ENCODE measurements at places on chromosomes 13 and 19. TPM values are rescaled to one million over a fixed set of nuclear protein-coding genes. Genes with fewer than 3 reads are reported as not detected.
A peak's percentile ranks its signal among the peaks of the same experiment; 100 is the strongest.

Gene TNPO2
- 58.1 TPM for total RNA-seq

Gene APOC4
- not detected for total RNA-seq

Gene GPR4
- total RNA-seq = not detected

Gene FREM2
- 21.3 TPM for total RNA-seq

Gene APLP1
- 191 TPM for total RNA-seq

DNA sequence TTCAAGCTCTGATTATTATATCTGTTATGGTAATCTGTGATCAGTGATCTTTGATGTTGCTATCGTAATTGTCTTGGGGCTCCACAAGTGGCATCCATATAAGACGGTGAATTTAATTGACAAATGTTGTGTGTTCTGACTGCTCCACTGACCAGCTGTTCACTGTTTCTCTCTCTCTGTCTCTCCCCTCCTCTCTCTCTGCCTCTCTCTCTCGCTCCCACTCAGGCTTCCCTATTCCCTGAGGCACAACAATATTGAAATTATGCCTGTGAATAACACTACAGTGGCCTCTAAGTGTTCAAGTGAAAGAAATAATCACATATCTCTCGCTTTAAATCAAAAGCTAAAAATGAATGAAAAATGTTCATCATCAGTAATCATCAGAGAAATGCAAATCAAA, 4.4 kb upstream of the SACS start:
- H3K36me3 ChIP-seq = no peaks in the 10 kb centered on the region
- no peak for DNase-seq
- no peak overlapping the region for H3K4me3 ChIP-seq
- H3K27me3 ChIP-seq = no peaks in the 10 kb centered on the region

DNA sequence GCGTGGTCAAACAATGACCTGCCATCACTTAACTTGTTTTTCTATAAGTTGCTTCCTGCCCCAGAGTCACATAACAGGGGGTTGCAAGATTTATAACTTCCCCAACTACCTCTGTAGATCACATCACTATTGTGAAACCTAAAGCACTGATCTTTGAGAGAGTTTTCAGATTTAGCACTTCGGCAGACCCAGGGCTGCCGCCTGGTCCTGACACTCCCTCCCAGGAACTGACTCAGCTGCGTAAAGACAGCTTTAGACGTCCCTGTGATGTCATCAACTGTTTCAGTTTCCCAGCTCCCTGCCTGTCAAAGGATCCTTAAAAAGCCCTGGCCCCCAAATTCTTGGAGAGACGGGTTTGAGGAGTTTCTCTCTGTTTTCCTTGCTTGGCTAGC, 33.3 kb downstream of the IGFL2 start:
- no peaks in the 10 kb centered on the region for H3K4me1 ChIP-seq
- H3K4me3 ChIP-seq = no peak overlapping the region
- no peaks in the 10 kb centered on the region for H3K27me3 ChIP-seq
- no peaks in the 10 kb centered on the region for H3K36me3 ChIP-seq

DNA sequence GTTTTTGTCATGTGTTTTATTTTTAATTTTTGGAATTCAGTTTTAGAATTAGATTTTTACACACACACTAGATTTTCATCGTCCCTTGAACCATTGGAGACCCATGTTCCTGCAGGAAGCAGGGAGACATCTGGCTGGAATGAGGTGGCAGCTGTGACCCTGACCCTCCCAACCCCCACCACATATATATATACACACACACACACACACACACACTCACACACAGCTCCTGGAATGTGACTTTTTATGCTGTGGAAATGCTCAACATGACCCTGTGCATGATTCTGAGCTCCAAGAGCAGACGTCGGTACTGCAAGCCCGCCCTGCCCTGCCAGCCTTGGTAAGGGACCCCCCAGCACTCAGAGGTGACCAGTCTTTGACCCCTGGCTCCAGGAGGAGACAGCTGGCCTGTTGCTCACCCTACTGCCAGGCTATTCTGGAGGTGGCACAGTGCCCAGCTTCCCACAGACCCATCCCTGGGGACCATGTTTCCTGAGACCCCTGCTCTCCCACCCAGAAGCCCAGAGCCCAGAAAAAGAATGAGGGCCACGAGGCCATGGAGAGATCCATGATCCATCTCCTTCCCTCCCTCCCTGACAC, 103.2 kb upstream of the VSTM2B start:
- no peaks in the 10 kb centered on the region for H3K27me3 ChIP-seq
- no peaks in the 10 kb centered on the region for H3K36me3 ChIP-seq
- no peak for DNase-seq
- H3K4me3 ChIP-seq = no peak overlapping the region
- H3K4me1 ChIP-seq = no peaks in the 10 kb centered on the region

DNA sequence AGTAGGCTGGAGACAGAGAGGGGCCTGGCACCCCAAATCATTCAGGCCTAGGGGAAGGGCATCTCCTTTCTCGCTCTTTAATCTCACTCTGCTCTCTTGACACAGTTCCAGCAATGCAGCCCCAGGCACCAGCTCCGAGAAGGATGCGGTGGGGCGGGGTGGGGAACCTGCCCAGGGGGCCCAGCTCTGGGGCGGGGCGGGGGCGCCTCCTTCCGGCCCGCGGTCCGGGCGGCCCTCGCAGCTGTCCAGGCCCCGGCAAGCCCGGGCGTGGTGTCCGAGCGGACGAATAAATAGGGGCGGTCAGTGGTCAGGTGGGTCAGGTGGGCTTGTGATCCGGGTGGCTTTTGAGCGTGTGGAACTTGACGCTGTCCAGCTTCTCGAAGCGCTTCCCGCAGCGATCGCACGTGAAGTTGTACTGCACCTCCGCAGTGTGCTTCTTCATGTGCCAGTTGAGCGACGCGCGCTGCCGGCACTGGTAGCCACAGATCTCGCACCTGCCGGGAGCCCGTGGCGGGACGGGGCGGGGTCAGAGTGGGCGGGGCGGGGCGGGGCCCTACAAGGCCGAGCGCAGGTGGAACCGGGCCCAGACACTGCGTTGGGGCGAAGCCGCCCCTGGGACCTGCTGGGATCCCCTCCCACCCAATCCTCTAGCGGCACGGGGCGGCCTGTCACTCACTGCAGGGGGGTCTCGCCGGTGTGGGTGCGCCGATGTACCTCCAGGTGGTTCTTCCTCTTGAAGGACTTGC, 2.7 kb upstream of the ELAVL3 start:
- H3K36me3 ChIP-seq = no peaks in the 10 kb centered on the region
- DNase-seq = no peak
- no peak overlapping the region for H3K27ac ChIP-seq
- H3K4me1 ChIP-seq = peaks cover 3% of the 10 kb centered on the region

DNA sequence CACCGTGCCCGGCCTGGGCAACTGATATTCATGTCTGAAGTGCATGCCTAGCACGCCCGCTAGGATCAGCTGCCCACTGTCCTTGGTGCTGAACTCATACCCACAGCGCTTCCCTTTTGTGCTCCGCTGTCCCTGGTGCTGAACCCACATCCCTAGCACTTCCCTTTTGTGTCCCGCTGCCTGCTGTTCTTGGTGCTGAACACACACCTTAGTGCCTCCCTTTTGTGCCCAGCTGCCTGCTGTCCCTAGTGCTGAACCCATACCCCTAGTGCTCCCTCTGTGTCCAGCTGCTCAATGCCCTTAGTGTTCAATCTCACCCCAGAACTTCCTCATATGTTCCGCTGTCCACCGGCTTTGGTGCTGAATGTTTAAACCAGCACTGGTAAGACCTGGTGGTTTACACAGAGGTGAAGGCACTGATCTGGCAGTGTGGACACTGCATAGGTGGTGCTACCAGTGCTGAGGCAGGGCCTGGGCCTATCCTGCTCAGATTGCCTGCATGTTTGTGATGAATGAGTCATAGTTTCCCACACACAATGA, 26.3 kb upstream of the SIGLEC11 start:
- H3K4me3 ChIP-seq = no peak overlapping the region
- no peaks in the 10 kb centered on the region for H3K27me3 ChIP-seq
- peak; percentile 99 for DNase-seq
- no peaks in the 10 kb centered on the region for H3K4me1 ChIP-seq
- H3K27ac ChIP-seq = no peak overlapping the region

- no peaks in the 10 kb centered on the region for H3K27me3 ChIP-seq
- no peak overlapping the region for H3K27ac ChIP-seq
- no peak overlapping the region for H3K4me3 ChIP-seq
- H3K4me1 ChIP-seq = no peaks in the 10 kb centered on the region
- DNase-seq = peak; percentile 31
Measured at GRCh38 chr13:22055259-22055658, 384.4 kb downstream of the FGF9 start.

- H3K4me3 ChIP-seq = peak overlapping the region; percentile 100
- no peaks in the 10 kb centered on the region for H3K27me3 ChIP-seq
- no peak overlapping the region for H3K27ac ChIP-seq
- DNase-seq = no peak
- H3K4me1 ChIP-seq = peaks cover 25% of the 10 kb centered on the region
Measured at GRCh38 chr19:46599716-46600373, 1.3 kb upstream of the CALM3 start.

DNA sequence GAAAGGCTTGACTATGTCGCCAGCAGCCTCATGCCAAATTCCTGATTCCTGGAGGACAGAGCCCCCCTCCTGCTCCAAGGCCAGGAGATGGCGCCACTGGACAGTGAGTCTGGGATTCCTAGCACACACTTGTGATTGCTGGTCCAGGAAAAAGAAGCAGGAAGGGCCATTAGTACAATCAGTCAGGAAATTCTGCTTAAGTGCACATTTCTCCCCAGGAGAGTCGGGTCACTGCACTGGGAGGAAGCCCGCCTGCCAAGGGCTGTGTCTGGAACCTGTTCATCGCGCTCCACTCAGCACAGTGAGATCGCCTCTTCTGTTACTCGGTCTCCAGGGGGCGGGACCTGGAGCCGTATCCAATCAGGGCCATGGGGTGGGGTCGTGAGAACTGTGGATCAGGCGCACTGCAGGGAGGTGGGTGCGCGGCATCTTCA, 65.1 kb downstream of the ZNF823 start:
- H3K27ac ChIP-seq = no peak overlapping the region
- H3K36me3 ChIP-seq = no peaks in the 10 kb centered on the region
- H3K27me3 ChIP-seq = peaks cover 12% of the 10 kb centered on the region
- H3K4me1 ChIP-seq = no peaks in the 10 kb centered on the region

DNA sequence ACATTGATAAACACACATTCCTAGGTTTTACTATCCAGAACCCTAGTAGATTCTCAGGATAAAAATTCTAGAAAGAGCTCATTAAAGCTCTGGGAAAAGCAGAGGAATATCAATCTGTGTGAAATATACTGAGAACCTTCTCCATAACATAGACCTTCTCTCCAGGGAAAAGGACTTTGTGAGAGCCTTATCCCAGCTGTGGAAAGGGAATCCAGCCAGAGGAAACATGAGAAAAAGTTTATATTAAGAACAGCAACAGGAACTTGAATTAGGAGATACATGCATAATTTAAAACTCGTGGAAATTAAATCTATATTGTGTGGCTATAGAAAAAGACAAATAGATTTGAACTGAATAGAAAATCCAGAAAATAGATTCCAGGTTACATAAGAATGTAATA, 1639.9 kb downstream of the EFNB2 start:
- no peaks in the 10 kb centered on the region for H3K36me3 ChIP-seq
- no peak overlapping the region for H3K4me3 ChIP-seq
- DNase-seq = no peak
- no peaks in the 10 kb centered on the region for H3K4me1 ChIP-seq

- no peak overlapping the region for H3K27ac ChIP-seq
- H3K27me3 ChIP-seq = peaks cover 40% of the 10 kb centered on the region
- H3K4me3 ChIP-seq = no peak overlapping the region
- peaks cover 4% of the 10 kb centered on the region for H3K4me1 ChIP-seq
- no peaks in the 10 kb centered on the region for H3K36me3 ChIP-seq
- peak; percentile 78 for DNase-seq
Measured at GRCh38 chr19:18220632-18221275, 5.5 kb downstream of the PDE4C start.

DNA sequence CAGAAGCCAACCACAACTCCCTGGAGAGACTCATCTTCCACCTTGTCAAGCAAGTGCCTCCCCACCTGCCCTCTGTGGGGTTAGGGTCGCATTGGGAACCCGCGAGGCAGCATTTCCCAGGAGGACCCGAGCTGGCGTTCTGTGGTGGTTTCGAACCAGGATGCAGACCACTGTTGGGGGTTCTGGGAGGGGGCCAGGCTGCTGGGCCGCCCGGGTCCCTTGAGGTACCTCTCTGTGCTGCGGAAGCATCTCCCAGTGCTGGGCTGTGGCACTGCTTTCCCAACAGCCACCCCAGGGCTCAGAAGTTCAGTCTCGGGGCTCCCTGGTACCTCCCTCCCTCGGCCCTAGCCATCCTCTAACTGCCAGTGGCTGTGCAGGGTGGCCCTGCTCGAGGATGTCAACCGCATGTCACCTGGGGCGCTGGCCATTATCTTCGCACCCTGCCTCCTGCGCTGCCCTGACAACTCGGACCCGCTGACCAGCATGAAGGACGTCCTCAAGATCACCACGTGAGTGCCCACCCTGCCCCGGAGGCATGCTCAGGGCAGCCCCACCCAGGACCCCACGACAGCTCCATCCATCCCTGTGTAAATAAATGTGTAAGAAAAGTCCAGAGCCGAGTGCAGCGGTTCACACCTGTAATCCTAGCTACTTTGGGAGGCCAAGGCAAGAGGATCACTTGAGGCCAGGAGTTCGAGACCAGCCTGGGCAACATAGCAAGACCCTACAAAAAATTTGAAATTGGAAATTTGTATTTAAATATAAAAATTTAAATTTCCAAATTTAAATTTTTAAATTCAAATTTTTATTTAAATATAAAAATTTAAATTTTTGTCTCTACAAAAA, 8.2 kb upstream of the USE1 start:
- H3K4me3 ChIP-seq = no peak overlapping the region
- peaks cover 3% of the 10 kb centered on the region for H3K4me1 ChIP-seq
- H3K36me3 ChIP-seq = no peaks in the 10 kb centered on the region

DNA sequence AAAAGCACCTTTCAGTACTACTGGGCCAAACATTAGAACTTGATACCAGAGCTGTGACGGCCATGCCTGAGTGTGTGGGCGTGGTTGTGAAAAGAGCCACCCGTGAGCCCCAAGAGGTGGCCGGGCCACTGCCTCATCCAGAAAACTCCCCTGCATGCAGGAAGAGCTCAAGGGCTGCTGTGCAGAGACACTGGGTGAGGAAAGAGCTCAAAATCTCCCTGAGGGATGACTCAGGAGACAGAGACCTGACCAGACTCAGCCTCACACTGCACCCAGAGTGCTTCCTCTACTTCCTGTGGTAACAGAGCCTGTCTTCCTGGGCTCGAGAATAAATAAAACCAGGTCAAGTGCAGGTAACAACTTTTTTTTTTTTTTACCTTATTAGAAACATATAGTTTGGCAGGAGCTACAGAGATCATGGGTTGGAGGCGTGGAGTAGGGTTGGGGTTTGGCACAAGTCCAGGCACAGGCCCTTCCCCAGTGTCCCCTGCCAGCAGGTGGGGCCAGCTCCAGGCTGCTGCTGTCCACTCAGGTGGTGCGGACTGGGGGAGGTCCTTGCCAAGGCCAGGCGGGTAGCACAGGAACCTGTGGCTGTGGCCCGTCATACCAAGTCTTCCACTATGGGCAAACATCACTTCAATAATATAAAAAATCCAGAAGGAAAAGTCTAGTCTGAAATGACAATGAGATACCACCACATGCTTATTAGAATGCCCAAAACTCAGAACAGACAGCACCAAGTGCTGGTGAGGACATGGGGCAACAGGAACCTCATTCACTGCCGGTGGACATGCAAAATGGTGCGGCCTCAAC, 25.5 kb downstream of the ELL start:
- DNase-seq = no peak
- no peak overlapping the region for H3K4me3 ChIP-seq
- no peak overlapping the region for H3K27ac ChIP-seq
- H3K36me3 ChIP-seq = no peaks in the 10 kb centered on the region

GRCh38 chr19:29418201-29418600, 107.6 kb upstream of the VSTM2B start:
- no peaks in the 10 kb centered on the region for H3K4me1 ChIP-seq
- no peaks in the 10 kb centered on the region for H3K27me3 ChIP-seq
- DNase-seq = peak; percentile 26
- no peak overlapping the region for H3K4me3 ChIP-seq
- H3K36me3 ChIP-seq = no peaks in the 10 kb centered on the region
